ENCODE measurements at places on chromosomes 5 and 9.

- DNase-seq, result no peak
Measured at GRCh38 chr5:174622067-174622466, 102.3 kb upstream of the MSX2 start.

GRCh38 chr5:102719886-102720285 lies 35.2 kb upstream of the PAM start:
- DNase-seq, result no peak

DNA sequence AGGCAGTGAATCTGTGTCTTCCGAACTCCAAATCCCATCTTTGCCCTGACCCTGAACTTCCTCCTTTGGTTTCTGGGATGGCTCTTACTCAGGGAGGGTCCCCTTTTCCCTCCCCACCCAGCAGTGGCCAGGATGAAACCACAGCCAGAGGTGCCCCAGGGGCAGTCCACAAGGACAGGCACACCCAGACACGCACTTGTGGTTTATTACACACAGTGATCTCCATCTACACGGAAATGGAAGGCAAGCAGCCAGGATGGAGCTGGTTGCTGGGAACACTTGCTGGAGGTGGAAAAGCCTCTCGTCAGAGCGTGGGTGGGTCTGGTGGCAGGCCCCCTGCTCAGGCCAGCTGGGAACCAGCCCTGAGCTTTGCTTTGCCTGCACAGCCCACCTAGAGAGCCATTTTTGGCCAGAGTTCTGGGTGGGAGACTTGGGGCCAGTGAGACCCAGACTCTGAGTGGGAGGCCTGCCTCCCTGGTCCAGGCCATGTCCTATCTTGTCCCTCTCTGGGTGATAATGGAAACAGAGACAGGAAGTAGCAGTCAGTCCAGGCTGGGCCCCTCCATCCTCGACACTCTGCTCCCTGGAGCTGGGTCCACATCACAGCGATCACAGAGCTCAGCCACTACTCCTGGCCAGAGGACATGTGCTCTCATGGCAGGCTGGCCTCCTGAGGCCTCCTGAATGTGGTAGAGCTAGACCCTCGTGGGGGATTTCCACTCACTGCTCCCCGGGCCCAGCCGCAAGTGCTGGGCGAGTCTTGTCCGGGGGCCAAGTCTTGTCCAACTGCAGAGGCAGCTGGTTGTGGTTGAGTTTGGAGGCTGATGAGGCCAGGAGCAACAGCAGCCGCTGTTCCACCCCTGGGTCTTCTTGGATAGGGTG lies 5.1 kb upstream of the PHYKPL start:
- DNase-seq, result no peak

GRCh38 chr9:98790134-98790841 lies 6.1 kb downstream of the ANKS6 start:
- no peak for DNase-seq

GRCh38 chr9:81664638-81665222 lies 24.6 kb downstream of the TLE1 start:
- DNase-seq, result no peak

GRCh38 chr9:97046228-97046627 lies 7.3 kb upstream of the CTSV start:
- no peak for DNase-seq

GRCh38 chr9:105204416-105204815 lies 40.0 kb upstream of the SLC44A1 start:
- no peak for DNase-seq

DNA sequence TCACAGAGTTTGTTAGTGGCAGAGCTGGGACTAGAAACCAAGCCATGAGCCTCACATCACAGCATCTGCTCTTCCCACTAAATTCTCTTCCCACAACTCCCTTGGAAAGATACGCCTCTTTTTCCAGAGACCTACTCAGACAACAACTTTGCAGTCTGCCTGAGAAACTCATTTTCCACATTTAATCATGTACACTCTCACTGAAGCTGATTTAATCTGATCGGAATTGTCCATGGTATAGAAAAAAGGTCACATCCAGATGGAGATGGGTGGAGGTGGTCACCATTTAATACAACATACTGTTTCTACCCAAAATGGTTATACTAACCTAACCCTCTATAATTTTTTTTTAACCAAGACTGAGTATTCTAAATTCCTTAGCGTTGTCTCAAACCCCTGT lies 366.2 kb downstream of the ENC1 start:
- no peak for DNase-seq

- no peak for DNase-seq
Measured at GRCh38 chr5:11013793-11014192, 252.8 kb upstream of the DAP start.

DNA sequence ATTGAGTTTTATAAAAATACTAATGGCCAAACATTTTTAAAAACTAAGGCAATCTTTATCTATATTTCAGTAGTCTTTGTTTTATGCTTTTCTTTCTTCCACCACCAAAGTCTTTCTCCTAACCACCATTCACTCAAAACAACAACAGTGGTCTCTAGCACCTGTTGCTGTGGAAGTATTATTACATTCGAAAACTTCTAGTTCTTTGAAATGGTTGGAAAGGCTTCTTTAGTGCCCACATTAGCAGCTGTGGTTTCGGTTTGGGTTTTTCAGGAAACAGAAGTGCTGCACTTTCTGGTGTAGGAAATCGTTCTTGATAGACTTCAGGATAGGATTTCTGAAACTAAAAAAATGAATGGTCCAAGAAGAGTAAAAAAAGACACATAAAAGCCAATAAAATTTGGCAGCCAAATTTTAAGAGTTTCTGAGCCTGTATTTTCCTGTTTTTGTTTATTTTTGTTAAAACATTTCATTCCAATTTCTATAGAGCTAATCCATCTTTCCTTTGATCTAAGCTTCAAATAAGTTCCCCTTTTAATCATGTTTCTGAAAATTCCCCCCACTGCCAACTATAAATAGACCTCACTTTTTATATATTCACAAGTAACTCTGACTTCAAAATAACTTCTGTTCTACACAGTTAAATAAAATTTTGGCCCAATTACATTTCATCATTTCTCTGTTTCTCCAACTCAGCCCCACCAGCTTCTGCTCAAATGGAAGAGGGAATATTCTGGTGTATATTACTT lies 102.2 kb downstream of the DEPDC1B start:
- no peak for DNase-seq

DNA sequence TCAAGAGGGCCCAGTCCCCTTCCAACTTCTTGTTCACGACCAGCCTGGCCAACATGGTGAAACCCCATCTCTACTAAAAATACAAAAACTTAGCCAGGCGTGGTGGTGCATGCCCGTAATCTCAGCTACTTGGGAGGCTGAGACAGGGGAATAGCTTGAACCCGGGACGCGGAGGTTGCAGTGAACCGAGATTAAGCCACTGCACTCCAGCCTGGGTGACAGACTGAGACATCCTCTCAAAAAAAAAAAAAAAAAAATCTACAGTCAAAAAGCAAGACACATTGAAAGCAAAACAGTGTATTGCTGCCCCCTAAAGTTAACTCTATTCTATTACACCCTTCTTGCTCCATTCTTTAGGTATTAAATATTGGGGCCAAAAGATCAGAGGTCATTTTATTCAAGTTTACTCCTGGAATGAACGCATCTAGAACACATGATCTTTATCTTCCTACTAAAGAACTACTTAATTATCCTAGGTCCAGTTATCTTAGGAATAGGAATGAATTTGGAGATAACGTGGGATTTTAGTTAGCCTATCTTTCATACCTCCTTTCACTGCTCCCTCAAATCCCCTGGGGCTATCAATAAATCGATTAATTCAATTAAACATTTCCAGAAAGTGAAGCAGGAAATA lies 2.4 kb downstream of the ATG12 start:
- peak; percentile 25 for DNase-seq

GRCh38 chr9:89153232-89154017 lies 25.2 kb downstream of the SHC3 start:
- DNase-seq, result peak; percentile 20

DNA sequence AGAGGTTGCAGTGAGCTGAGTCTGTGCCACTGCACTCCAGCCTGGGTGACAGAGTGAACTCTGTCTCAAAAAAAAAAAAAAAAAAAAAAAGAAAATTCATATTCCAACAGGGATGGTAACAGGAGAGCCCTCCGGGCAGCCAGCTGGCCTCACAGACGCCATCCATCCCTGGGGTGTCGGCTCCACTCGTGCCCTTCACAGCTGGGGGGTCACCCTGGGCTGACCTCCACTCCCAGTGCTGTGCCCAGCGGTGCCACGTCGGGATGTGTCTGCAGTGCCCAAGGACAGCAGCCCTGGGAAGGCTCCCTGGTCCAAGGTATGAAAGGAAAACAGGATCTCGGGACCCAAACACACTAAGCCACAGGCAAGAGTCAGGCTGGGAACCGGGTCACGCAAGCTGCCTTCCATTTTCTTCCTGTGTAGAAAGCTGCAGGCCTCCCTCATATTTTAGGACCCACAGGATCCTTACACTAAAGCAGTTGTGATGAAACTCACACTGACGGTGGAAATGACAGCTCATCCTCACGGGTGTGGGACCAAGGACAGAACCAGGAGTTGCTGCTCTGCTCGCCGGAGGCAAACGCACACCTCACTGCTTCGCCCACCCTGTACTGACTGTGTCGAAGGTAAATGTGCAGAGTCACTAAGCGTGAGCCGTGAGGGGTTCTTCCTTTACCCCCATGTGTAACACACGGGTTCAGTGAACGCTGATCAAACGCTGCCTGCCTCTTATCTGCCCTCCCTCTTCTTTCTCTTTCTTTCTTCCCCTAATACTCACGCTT lies 5.3 kb downstream of the SLC12A7 start:
- no peak for DNase-seq

GRCh38 chr5:61815339-61815738 lies 483.3 kb downstream of the ZSWIM6 start:
- DNase-seq, result no peak

GRCh38 chr5:146520731-146521130 lies 4.7 kb upstream of the GPR151 start:
- no peak for DNase-seq

- no peak for DNase-seq
Measured at GRCh38 chr9:36401164-36401740, 1.2 kb upstream of the RNF38 start.

- no peak for DNase-seq
Measured at GRCh38 chr9:130160862-130161470, 11.2 kb upstream of the NCS1 start.

DNA sequence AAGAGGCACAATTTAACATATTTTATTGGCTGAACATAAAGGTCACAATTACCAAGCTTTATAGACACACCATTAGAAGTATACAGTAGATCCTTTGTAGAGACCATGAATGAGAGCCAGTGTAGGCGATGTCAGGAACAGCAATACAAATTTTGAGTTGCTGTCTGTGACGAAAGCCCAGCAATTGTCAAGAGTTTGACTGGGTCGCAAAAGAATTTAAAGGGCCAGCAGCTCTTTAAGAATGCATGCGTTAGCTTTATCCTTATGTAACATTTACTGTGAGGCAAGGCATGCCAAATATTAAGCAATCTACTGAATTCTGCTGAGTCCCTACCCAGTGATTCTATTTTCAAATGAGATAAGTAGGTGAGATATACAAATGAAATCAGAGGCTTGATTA lies 236.9 kb downstream of the ARRDC3 start:
- no peak for DNase-seq

DNA sequence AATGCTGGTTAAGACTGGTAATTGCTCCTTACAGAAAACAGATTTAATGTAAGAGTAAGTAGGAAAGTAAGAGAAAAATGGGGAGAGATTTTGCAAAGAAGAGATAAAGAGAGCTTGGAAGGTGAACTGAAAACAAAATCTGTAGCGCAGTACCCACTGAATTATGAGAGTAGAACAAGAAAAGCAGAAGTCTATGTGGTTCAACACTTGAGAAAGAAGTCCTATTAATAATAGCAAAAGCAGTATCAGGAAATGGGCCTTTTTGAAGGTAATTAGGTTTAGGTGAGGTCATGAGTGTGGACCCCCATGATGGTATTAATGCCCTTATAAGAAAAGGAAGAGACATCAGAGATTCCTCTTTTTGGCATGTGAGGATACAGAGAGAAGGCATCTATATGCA lies 460.6 kb downstream of the CETN3 start:
- DNase-seq, result no peak

- DNase-seq, result peak; percentile 57
Measured at GRCh38 chr9:127574072-127574993, 37.7 kb upstream of the STXBP1 start.

DNA sequence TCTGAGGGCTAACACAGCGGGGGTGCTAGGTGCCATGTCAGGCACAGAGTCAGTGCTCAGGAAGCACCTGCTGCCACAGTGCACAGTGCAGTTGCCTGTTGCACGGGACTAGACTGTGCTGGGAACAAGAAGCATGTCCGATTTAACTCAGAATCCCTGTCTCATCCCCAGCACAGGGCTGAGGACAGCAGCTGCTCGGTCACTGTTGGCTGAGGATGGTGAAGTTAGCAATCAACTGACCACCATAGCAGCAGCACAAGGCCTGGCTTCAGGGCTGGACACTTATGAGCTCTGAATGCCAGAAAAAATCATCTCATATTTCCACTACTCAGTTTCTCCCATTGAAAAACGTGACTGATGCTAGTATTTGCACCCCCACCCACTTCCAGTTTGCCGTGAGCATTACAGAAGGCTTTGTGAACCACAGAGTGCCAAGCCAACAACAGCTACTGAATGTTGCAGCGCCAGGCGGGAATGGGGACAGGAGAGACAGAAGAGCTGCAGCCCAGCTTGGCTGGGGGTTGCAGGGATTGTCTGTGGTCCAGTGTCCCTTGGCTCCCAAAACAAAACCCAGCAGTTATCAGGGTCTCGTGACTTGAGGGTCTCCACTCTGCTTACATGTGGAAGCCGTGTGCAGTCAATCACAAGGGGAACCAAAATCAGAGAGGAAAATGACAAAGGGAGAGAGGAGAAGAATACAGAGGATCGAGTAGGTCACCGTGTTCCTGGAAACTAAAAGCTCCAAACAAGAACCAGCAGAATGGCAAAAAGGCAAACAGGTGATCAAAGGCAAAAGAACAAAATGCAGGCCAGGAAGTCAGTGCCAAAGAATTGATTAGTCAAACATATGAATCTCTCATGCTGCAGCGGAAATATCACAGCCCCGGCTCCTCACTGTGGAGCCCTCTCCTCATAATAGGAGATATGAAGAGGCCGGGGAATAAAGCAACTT lies 155.6 kb downstream of the CRB2 start:
- no peak for DNase-seq

GRCh38 chr9:5617749-5618148 lies 11.2 kb upstream of the RIC1 start:
- DNase-seq, result no peak

GRCh38 chr9:116345393-116345792 lies 191.8 kb downstream of the PAPPA start:
- DNase-seq, result no peak

DNA sequence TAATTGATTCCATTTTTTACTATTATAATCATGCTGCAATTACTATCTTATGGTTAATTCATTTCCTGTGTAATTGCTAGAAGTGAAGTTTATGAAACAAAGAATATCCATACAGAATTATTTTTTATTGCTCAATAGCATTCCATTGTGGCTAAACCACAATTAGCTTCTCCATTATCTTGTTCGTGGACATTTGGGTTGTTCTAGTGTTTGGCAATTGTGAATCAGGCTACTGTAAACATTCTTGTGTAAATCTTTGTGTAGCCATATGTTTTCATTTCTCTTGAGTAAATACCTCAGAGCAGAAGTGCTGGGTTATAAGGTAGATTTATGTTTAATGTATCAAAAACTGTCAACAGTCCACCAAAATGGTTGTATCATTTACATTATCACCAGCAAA lies 341.1 kb downstream of the MAT2B start:
- no peak for DNase-seq

Data from activated naive CD4-positive, alpha-beta T cell treated with Interleukin-2 at 50 U/mL for 16 hours (primary cell).